Upper lobe of right lung (tissue), 1 donor: ENCODE measurements at places on chromosomes 16 and 17.

DNA sequence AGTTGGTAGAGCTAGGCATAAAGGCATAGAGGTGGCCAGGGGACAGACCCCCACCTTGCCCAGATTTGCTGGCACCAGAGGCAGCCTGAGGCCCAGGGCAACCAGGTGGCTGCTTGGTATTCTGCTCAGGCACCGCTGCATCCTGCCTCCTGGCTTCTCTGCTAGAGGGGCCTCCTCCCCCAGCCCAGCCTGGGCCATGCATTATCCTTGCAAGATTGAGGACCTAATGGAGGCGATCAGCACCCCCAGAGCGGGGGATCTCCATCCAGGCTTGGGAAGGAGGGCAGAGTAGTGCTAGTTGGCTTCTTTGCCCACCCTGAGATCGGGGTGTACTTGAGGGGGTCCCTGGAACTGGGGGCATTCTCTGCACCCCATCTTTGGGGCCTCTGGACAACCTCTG is 23.8 kb downstream of the CDK5RAP3 start:
- DNase-seq = no peak

DNA sequence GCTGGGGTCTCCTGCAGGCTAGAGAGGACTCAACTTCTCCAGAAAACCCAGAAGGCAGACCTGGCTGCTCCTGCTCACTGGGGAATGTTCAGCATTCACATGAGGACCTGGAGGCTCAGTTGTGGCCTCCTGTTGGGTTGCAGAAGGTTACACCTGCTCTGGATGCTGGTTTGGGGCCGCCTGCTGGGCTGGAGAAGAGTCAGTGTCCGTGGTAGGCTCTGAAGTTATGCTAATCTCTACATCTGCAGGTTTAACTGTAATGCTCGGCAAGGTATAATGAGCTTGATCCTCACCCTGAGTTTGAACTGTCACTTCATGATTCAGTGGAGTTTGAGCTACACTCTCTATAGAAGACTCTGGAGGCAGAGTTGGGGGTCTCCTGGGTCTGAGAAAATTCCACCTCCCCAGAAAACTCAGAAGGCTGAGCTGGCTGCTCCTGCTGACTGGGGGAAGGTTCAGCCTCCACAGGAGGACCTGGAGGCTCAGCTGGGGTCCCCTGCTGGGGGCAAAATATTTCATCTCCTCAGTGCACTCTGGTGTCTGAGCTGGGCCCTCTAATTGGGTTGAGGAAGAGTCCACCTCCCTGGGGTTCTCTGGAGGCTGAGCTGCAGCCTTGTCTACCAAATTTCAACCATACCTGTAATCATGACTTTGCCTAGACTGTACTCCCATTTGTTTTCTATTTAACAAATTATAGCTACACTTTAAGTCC is 23.5 kb downstream of the RDM1 start:
- DNase-seq = no peak

DNA sequence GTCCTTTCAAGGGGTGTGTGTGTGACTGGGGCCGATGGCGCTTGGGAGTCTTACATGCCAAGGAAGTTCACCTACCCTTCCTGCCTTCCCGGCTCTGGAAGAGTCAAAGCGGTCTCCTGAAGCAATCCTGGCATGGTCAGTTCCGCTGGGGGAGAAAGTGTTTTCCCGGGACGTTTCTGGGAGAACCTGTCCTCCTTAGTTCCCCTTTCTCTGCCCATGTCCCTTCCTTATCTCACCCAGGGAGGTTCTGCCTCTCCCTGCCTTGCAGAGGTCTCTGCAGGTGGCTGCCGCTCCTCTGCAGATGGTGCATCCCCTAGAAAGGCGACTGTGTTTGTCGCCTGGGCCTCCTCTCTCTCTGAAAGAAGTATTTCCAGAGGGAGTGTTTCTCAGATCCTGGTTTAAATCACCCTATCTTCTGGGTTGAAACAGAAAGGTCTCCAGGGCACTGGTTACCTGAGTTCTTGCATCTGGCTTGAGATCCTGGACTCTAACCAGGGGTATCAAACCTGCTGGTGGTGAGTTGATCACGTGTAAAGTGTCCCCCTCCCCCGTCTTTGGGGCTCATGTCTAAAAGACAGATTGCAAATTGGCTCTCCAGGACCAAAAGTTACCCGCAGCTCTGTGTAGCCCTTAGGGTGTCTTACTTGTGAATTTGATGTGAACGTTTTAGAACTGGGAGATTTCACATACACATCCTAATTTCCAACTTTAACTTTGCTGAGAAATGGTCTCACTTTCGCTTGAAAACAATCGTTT is 1.9 kb downstream of the PRKCB start:
- no peak for DNase-seq

DNA sequence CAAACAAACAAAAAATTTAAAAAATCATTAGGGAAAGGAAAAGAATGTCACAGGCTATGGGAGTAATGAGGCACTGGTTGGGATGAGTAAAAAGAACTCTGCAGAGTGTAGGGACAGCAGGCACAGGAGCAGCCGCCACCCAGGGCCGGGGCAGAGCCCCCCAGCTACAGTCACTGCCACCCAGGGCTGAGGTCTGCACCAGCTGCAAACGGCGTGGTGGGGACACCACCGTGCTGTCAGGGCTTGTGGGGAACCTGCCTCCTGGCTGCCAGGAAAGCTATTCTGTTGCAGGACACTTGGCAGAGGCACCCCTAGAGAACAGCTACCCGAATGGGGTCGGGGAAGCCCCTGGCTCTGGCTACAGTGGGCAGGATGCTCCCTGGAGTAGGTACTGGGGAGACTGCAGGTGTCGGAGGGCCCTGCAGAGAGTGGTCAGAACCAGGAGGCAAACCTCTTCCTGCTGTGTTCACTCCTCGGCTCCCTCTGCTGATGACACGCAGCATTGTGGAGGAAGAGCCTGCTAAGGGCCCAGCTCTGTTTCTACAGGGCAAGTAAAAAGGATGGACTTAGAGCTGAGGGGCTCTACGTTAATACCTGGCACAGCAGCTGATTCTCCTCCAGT is 32.3 kb upstream of the CAPN15 start:
- DNase-seq = no peak

- DNase-seq = no peak
Measured at GRCh38 chr17:19650826-19651225, 2.3 kb downstream of the ALDH3A2 start.

GRCh38 chr16:3465911-3466584 is 22.6 kb downstream of the NAA60 start:
- DNase-seq = no peak

- no peak for DNase-seq
Measured at GRCh38 chr17:69060822-69061221, at the start of gene ABCA9. Gene ABCA9 (minus strand): TSS chr17:69060927. CDS start chr17:69051126, 9,801 bp downstream.

DNA sequence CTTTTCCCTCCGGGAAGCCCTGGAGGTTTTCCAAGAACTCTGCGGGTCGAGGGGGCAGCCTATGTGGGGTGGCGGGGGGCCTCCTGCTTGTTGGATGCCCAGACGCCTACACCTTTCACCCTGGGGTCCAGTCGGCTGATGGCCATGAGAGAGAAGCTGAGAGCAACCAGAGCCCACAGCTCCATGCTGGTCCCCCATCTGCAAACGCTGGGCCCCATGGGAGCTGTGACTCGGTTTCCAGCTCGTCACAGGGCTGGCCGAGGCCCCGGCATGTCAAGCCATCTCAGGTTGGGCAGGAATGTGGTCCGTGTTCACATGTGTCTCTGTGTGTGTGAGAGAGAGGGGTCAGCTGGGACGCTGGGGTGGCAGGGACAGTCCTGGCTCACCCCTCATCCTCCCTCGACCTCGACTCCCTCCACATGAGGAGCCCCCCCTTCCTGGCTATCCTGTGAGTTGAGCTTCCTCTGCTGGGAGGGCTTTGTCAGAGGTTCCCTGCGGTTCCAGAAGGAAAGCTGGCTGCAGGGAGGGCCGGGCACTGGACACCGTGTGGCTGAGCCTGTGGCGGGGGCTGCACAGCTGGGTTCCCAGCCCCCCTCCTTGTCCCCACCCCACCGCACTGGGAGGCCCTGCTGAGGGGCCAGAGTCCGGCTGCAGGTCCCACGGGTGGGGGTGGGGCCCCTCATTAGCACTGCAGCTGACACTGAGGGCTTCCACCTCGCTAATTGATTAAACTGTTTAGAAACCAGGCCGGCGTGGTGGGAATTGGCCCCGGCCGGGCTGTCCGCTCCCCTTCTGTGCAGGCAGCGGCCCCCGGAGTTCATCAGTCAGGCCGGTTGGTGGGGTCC is 19.1 kb downstream of the METRNL start:
- DNase-seq = no peak

- no peak for DNase-seq
Measured at GRCh38 chr16:2143878-2144485, 4.4 kb upstream of the RAB26 start.
